ENCODE measurements at places on chromosomes 5 and 9. TPM values are rescaled to one million over a fixed set of nuclear protein-coding genes. Genes with fewer than 3 reads are reported as not detected.

Gene HNRNPAB
- 42.4 TPM for total RNA-seq

Gene IFT74
- total RNA-seq: 19.2 TPM

DNA sequence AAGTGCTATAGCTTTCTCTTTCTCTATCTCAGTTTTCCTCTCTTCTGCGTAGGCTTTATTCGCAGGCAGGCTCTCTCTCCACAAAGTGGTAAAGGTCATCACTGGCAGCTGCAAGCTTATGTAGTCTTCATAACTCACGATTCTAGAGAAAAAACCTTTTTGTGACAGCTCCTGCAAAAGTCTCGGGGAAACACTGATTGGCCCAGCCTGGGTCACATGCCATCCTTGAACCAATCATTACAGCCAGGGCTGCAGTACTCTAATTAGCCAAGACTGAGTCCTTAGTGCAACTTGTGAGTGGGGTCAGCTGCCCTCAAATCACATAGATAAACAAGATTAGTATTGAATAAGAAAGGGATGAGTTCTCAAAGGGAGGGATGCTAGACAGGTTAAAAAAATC is 18.3 kb upstream of the FRMPD1 start:
- no peak for DNase-seq

DNA sequence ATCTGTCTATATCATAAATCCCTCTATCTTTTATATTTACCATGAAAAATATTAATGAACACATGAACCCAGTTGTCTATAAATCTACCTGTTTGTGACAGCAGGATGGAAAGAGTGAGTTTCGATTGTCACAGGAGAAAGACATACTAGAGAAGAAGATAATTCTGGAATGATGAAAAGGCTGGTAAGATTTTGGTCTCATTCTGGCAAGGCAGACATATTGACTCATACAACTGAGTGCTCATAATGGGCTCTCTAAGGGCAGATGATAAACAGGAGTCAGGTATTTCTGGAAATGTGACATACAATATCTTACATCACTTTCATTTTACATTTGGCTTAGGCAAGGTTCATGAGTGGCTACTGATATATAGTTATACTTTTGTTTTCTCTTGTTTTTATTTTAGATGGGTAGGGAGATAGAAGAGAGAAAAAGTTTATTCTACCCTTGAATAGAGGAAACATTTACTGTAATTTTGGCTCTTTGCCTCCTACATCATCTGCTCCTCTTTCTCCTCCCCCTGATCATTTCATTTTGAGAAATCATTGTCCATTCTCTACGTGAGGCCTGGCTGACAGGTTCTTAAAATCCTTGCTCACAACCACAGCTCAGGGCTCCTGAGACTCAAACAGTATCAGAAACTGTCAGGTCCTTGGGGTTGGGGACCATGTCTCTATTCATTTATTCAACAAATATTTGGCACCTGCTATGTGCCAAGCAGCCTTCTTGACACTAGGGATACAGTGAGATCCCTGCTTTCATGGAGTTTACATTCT is 14.4 kb downstream of the ELOVL7 start:
- DNase-seq: no peak

Gene PCDHB10
- 2.2 TPM for total RNA-seq

Gene SLC30A5
- total RNA-seq: 47.7 TPM

DNA sequence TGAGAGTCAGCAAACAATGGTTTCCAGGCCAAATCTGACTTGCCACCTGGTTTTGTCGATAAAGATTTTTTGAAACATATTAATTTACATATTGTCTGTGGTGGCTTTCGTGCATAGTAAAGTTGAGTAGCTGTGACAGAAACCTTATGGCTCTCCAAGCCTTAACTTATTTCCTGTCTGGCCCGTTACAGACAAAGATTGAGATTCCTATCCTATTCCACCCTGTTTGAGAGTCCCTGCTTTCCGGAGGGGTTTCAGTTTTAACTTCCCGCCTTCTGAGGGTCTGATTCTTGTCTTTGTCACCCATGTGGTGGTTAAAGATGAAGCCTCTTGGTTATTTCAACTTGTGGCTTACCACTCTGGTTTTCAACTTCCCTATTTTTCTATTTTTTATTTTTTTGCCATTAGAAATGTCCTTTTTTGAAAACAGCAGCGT is 11.4 kb downstream of the OTULIN start:
- no peak for DNase-seq

Gene KCNIP1
- total RNA-seq: not detected

Gene SLC6A19
- not detected for total RNA-seq

Gene SPINK7
- total RNA-seq: not detected

DNA sequence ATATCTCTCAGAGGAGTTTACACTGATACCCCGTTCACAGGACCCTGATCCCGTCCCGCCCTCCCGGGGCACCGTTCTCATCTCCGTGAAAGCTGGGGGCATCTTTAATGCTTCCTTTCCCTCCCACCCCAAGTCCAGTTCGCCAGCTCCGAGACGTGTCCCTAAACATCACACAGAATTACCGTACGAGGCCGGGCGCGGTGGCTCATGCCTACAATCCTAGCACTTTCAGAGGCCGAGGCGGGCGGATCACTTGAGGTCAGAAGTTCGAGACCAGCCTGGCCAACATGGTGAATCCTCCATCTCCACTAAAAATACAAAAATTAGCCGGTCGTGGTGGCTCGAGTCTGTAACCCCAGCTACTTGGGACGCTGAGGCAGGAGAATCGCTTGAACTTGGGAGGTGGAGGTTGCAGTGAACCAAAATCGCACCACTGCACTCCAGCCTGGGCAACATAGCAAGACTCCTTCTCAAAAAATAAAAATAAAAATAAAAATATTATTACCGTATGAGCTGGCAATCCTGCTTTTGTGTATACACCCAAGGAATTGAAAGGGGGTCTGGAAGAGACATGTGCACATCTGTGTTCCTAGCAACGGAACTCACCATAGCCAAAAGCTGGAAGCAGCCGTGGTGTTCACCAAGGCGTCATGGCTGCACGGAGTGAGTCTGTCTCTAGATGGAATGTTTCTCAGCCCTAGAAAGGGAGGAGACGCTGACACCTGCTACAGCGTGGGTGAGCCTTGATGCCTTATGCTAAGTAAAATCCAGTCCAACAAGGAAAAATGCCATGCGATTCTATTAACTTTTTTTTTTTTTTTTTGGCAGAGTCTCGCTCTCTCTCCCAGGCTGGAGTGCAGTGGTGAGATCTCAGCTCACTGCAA is 1.2 kb upstream of the ABO start:
- DNase-seq: peak; percentile 22

Gene MEGF9
- total RNA-seq: 11.8 TPM

- DNase-seq: no peak
Measured at GRCh38 chr5:160507221-160507721, 85.6 kb downstream of the PTTG1 start.

GRCh38 chr5:57632937-57633336 is 150.3 kb upstream of the ACTBL2 start:
- no peak for DNase-seq

DNA sequence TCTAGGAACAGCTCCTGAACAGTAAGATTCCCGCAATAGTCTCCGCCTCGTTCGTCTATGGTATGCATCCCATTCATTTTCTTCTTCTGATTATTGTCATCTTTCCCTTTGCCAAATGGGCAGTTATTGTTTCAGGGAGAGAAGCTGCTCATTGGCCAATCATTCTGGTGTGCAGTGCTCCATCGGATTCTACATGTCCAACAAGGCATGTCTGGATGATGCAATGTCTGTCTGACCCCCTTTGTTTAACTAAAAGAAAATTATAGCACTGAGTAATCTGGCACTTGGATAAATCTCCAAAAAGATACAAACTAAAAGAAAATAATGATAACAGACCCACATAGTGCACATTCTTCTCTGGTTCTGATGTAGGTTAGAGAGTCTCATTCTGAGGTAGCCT is 515.6 kb upstream of the DMAC1 start:
- DNase-seq: no peak

GRCh38 chr9:20357037-20357432 is 265.3 kb downstream of the MLLT3 start:
- DNase-seq: no peak

DNA sequence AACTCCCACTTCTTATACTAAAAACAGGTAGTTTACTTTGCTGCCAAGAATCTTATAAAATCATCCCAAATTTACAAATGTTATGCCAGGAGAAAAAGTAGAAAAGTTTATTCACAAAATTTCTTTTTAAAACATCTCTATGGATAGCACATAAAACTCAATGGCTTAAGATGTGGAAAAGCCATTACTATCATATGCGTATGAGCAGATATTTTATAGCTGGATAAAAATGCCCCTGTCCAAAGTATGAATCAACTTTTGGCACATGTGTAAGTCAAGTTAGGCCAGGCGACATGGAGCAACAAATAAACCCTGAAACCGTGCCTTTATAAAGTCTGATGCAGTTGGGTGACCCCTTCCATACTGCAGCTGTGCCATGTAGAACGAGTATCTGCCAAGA is 38.6 kb upstream of the FBP1 start:
- no peak for DNase-seq

GRCh38 chr9:4422495-4422894 is 67.8 kb upstream of the SLC1A1 start:
- no peak for DNase-seq

Gene FOXD4L6
- total RNA-seq: under 0.01 TPM

Gene GCNT4
- 2.7 TPM for total RNA-seq

GRCh38 chr9:115770521-115770920 is 383.1 kb upstream of the PAPPA start:
- no peak for DNase-seq

- DNase-seq: no peak
Measured at GRCh38 chr9:106920701-106921283, 57.8 kb downstream of the ZNF462 start.

Gene LRRC70
- total RNA-seq: 1.4 TPM

- no peak for DNase-seq
Measured at GRCh38 chr9:24286761-24287160, 258.9 kb downstream of the IZUMO3 start.

Gene FCN2
- total RNA-seq: not detected

GRCh38 chr5:179421144-179421901 is 76.1 kb upstream of the ADAMTS2 start:
- DNase-seq: peak; percentile 80

DNA sequence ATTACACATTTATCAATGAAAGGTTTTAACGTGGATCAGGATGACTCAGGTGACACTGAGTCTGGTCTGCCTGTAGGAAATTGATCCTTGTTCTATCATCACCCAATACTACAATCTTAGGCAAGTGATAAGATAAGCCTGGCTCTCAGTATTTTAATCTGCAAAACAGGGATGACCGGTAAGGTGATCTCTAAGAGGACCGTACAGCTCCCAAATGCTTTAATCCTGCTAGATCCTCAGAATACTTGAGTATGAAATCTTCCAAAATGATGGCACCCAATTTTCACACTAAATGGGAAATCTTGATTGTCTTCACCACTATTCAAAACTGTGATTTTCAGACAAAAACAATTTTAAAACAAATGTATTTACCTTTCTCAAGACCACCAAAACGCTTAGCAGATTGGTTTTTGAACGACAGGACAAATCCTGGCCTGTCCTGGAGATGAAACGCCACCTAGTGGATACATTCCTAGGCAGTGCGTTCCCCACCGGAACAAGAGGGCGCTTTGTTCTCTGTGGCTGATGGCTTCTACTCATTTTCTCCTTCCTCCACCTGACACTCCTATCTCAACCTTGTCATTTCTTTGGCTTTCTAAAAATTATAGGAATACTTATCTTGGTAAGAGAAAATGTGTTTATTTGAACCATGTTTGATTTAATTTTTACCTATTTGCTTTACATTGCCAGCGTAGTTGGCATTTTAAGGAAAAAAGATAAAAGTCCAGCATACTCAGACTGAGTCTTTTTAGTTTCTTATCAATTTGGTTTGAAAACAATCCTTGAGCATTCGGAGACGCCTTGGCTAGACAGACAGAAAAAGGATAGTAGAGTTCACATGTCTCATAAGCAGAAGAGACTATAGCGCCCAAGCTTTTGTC is 41.2 kb upstream of the VCAN start:
- peak; percentile 66 for DNase-seq

GRCh38 chr5:76742583-76742982 is 26.7 kb downstream of the F2R start:
- DNase-seq: no peak

Gene ZNF608
- 14.7 TPM for total RNA-seq

DNA sequence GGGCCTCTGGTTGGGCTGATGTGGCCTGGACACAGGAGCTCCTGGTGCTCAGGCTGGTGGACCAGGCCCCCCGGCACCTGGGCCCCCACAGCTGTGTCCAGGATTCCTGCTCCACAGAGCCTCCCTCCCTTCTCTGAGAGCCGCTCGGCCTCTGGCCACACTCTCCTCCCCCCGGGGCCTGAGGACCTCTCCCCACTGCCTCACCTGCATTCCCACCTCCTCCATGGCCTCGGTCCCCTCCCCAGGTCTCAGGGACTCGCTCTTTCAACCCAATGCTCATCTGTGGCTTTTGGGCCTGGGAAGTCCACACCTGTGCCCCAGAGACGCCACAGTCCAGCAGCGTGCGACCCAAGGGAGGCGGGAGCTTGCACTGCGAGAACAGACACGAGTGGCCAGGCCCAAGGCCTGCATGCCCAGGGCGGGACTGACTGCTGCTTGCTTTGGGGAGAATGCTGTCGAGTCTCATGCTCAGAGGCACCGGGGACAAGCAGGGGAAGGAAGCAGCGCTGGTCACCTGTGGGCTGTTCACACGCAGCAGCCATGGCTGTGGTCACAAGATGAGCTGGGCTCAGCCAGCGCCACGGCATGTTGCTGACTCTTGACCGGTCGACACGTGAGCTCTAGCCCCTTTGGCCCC is 14.6 kb downstream of the PAEP start:
- DNase-seq: no peak

- no peak for DNase-seq
Measured at GRCh38 chr5:168093200-168093910, 198.1 kb upstream of the WWC1 start.

DNA sequence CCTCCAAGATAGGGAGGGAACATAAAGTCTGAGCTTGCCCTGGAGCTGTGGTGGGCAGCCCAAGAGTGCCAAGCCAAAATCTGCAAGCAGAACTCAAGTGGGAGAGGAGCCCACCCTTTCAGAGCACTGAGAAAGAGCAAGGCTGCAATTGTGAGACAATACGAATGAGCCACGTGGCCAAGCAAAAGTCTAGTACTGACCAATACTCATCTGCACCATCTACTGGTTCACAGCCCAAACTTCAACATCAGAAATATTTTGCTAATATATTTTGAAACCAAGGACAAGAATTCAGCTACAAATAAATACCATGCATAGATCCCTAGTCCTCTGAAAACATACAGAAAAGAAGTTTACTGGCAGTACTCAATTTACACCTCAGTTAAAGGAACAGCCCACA is 696.2 kb upstream of the COX7C start:
- no peak for DNase-seq

DNA sequence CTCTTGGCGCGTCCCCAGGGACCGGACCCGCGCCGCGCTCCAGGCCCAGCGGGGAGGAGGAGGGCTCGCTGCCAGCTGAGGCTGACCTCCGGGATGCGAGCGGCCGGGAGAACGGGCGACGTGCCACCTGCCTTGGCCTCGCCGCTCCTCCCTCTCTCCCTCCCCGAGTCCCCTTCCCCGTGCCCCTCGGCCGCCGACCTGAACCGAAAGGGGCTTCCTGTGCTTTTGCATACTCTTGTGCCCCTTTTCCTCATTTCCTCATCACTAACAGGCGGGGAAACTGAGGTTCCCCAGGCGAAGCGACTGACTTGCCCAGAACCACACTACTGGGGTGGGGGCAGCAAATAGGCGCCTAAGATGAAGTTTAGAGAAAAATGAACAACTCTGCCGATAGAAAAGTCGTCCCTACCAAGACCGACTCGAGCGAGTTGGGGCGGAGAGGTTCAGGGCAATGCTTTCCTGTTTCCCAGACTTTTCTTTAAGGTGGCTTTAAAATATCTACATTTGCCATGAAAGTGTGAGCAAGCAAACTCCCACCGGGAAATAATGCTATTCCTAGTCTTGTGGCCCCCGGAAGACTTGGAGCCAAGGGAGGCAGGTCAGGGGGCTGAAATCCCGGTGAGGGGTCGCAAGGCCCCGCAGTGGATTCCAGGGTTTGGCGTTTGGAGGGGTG is 580 bp upstream of the DUSP1 start:
- DNase-seq: no peak

Measured in osteoblast (primary cell).